Stimulated activated naive CD4-positive, alpha-beta T cell treated with Interleukin-2 at 50 U/mL for 16 hours (primary cell): ENCODE measurements at places on chromosomes 1 and 21.

- no peak for DNase-seq
Measured at GRCh38 chr1:207958376-207959139, 47.6 kb upstream of the CD34 start.

GRCh38 chr1:204065174-204065985 is 7.5 kb upstream of the SOX13 start:
- no peak for DNase-seq

DNA sequence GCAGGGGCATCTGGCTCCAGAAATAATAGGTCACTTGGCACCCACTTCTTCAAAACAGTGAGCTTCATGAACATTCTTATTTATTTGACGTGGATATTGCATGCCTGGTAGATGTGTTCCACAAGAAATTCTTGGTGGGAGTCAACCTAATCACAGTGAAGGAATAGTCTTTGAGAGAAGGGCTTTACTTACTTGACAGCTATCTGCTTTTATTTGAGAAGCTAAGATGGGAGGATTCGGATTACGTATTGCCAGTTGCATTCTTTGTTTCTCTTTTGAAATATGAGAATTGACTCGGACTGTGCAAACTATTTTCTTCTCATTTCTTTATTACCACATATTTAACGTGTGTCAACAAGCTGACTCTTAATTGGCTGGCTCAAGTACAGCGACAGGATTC is 117.2 kb downstream of the FASLG start:
- no peak for DNase-seq

DNA sequence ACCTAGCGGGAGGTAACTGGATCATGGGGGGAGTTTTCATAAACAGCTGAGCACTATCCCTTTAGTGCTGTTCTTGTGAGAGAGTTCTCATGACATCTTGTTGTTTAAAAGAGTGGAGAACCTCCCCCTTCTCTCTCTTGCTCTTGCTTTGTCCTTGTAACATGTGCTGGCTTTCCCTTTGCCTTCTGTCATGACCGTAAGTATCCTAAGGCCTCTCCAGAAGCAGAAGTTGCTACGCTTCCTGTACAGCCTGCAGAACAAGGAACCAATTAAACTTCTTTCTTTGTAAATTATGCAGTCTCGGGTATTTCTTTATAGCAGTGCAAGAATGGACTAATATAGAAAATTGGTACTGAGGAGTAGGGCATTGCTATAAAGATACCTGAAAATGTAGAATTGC is 515.6 kb downstream of the NEGR1 start:
- no peak for DNase-seq

DNA sequence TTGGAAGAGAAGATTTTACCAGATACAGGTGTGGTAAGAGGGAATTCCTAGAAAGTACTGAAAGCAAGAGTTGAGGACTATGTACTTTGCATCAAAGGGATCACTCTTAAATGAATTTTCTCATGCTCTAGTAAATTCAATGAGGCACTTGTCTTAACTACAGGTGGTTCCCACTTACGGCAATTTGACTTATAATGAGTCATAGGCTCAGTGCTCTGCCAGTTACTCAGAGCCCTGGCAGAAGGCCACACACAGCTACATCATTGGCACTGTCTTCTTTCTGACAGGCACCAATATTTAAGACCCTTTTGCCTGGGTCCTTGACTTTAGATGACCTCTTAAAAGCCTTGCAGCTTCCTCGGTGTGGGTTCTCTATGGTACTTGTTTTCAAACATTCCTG is 15.9 kb upstream of the ADAMTS5 start:
- no peak for DNase-seq

- no peak for DNase-seq
Measured at GRCh38 chr1:44288883-44289282, 66.2 kb downstream of the ERI3 start.
